ENCODE measurements at places on chromosomes 1 and 21.
A peak's percentile ranks its signal among the peaks of the same experiment; 100 is the strongest.

- peak; percentile 93 for DNase-seq
These were observed 65.4 kb downstream of the PLEKHA6 start for GRCh38 chr1:204294357-204294756.

DNA sequence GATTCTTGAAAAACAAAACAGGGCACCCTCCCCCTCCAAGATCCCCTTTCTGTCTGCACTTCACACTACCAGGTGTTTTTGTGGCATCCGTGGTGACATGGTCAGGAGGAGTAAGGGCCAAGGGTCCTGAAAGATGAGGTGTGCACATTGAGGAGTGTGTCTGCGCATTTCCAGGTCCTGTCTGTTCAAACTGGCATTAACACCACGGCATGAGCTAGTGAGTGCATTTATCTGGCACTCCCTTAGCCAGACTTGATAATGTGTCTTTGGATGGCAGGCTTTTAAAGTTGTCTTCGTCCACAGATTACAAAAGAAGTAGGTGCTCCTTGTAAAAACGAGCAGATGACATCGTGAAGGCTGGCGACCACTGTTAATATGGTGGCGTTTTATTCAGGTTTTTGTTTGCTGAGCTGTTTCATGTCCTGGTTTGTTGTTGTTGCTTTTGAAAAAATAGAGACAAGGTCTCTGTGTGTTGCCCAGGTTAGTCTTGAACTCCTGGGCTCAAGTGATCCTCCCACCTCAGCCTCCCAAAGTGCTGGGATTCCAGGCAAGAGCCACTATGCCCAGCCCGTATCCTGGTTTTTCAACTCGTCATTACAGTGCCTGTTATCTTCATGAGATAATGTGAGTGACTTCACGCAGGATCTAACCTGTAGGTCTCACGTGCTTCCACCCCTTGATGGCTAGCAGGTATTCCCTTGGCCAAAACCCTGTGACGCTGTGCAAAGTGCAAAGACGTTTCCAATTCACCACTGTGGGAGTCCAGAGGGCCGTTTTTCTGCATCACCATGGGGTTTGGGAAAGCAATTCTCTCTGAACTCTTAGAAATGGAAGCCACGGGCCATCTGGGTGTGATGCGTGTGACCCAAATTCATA is 4.2 kb downstream of the TMEM51 start:
- DNase-seq = no peak

- no peak for DNase-seq
These were observed 1536.7 kb upstream of the B3GALT2 start for GRCh38 chr1:194723067-194723466.

DNA sequence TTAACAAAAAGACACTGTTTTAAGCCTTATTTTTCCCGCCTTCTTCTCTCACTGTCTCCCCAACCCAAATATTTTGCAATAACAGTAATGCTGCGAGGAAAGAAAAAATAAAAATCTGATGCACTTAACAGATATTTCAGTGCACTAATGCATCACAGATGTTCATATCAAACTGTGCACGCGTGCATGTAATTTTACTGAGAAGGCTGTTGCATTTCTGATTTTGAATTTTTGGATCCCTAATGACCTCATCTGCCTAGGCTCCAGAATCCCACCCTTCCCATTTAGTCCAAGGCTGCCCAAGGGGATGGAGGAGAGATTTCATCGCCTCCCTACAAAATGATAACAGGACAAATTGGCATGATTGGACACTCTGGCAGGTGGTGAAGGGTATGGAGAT is 5.5 kb downstream of the TRABD2B start:
- DNase-seq = no peak

DNA sequence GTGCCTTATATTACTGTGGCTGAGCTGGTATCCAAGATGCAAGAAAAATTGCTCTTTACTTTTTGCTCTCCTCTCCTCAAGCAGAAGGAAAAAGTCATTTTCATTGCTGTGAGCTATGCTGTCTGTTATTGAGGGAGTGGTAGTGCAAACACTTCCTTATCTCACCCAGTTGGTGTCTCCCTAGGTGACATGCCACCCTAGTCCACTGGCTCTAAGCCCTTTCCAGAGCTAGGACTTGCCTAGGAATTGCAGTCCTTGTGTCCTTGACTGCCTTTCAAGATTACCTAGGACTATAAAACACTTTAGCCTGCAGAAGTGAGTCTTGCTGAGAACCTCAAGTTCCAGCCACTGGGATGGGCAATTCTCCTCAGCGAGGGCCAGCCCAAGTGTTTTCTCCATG is 458.3 kb downstream of the MRPL39 start:
- no peak for DNase-seq

GRCh38 chr1:38818175-38818976 is 41.2 kb downstream of the RRAGC start:
- no peak for DNase-seq

- DNase-seq = no peak
These were observed 59.0 kb downstream of the TSEN15 start for GRCh38 chr1:184110272-184111204.

DNA sequence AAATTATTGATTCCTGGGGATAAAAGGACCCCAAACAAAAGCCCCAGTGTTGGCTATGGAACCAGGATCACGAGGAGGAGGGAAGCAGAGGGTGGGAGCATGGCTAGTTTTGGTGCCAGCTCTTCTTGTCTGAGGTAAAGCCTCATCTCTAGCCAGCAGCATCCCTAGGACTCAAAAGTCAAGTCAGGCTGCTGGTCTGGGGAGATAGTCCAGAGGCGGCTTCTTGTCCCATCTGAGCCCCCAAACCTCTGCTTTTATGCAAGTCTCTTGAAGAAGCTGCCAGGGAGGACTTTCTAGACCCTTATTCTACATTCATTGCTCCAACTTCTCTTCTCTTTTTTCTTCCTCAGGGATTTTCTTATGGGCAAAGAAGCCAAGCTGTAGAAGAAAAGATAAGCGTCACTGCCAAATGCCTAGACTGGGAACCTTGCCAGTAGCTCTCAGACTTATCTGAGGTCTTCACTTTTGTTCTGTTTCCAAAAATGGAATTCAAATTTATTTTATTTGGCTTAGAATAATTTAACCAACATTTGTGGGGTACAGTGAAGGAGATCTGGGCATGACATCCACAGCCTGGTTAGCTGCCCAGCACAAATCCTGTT is 6.9 kb upstream of the ANKRD35 start:
- DNase-seq = peak; percentile 13

DNA sequence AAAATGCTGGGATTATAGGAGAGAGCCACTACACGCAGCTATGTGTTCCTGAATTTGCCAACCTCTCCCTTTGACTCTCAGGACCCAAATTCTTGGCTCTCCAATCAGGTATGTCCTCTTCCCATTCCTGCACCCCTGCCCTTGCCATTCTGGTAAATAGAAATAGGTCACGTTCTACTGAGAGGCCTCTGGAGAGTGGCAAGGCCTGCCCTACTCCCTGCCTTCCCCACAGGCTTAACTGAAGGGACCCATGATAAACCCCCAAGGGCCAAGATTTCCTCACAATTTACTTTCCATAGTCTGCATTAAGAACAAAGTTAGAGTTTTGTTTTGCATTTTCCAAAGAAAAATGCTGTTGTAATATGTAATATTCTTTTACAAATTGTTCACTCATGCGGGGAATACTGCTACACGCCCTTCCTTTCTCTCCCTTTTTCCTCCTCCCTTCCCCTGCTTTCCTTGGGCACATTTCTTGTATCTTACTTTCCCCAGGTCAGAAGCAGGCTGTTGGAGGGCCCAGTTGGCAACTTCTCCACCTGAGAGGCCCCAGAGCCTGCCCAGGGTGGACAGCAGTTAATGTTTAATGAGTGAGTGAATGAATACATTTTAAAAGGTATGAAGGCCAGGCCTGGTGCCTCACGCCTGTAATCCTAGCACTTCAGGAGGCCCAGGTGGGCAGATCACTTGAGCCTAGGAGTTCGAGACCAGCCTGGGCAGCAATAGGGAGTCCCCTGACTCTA is 33.9 kb upstream of the PUM1 start:
- DNase-seq = no peak

GRCh38 chr1:221634606-221635005 is 107.3 kb downstream of the DUSP10 start:
- no peak for DNase-seq

- peak; percentile 48 for DNase-seq
These were observed 3.7 kb downstream of the MATN1 start for GRCh38 chr1:30719406-30720270.

Data from AG10803 (cell line).